ENCODE measurements at places on chromosomes 2 and 18.
A peak's percentile ranks its signal among the peaks of the same experiment; 100 is the strongest.

- no peak for DNase-seq
These were observed 597 bp downstream of the PECR start for GRCh38 chr2:216081012-216081411.

DNA sequence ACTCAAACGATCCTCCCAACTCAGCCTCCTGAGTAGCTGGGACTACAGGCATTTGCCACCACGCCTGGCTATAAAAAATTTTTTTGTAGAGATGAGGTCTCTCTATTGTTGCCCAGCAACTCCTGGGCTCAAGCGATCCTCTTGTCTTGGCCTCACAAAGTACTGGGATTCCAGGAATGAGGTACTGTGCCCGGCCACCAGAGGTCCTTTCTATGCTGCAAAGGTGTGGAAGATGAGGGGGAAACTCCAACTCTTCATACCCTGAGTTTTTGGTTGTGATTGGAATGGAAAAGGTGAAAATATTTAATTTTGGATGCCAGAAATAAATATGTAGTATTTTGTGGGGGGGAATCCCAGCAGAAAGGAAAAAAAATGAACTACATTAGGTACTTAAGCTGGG lies 36.0 kb downstream of the MRPL33 start:
- no peak for DNase-seq

DNA sequence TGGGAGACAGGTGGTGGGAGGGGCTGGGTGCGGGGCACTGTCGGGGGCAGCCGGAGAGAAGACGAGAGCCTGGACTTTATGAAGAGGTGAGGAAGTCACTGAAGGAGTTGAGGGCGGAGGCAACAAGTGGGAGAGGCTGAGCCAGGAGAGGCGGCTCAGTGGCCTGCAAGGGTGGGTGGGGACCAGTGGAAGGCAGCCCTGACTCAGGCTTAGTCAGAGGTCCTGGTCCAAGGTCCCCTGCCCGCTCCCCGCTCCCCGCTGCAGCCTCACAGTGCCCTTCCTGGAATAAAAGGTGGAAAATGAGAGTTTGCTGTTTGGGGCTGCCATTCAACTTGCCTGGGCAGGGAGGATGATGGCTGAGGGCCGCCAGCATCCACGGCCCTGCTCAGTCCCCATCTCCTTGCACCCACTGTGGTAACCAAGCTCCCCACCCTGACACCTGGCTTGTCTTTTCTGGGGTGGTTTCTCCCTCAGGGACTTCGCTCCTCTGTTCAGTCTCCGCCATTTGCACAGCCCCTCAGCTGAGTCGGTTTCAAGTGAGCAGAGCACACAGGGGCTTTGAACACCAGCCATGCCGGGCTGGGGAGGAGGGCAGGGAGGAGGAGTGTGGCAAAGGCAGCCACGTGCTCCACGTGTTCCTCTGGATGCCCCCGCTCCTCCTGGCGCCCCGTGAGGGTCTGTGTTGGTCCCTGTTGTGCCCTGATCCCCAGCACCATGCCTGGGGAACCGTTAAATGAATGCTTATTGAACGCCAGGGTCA lies 13.7 kb upstream of the RALB start:
- DNase-seq: peak; percentile 73

- DNase-seq: no peak
These were observed 91.7 kb upstream of the LRRTM1 start for GRCh38 chr2:80396276-80396675.

DNA sequence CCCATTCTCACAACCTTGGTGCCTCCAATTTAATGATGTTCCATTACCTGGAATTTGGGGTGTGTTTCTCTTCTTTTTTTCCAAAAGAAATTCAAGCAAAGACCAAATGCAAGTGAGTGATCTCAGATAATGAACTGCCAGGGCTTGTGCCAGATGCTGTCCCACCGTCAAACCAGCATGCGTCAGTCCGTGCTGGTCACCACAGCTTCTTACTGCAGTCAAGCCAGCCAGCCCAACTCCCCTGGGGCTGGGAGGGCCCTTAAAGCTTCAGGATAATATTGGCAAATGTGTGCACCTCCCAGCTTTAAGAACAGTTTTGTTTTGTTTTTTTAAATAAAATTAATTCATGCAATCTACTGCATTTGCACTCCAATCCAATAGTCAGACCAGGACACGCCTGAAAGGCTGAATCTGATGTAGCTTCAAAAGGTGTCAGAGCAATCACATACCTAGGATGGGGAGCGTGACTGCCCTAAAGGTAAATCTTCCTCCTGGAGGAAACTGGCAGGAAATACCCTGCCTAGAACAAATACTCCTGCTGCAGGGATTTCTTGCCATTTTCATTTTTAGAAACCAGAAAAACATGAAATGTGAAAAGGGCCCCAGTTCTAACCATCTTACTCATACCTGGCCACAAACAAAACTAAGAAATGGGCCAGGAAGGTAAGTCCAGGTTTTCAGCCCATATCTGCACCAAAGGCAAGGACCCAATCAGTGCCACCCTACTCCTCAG lies 26.8 kb upstream of the SP3 start:
- no peak for DNase-seq

- no peak for DNase-seq
These were observed at the start of gene NGEF for GRCh38 chr2:233013027-233013461. Gene NGEF (minus strand): TSS chr2:233013256. CDS start chr2:232974890, 38,366 bp downstream.

DNA sequence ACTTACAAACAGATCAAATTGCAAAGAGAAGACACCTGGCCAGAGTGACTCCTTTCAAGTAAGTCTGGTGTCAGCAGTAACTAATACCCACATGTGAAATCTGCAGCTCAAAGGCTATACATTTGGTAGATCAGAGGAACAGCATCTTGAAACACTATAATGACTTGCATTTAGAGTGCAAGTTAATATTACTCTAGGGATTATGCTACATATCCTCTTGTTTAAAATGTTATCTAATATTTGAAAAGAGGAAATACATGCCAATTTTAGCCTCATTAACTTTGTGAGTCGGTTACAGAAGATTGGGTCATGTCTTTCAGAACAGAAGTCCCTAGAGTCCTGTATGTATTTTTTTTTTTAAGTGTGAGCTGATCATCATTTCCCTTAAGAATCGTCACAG lies 15.2 kb downstream of the LANCL1 start:
- no peak for DNase-seq

- DNase-seq: no peak
These were observed 1242.0 kb upstream of the ACVR2A start for GRCh38 chr2:146602856-146603255.

- DNase-seq: no peak
These were observed 115.9 kb upstream of the CD302 start for GRCh38 chr2:159913900-159914299.

DNA sequence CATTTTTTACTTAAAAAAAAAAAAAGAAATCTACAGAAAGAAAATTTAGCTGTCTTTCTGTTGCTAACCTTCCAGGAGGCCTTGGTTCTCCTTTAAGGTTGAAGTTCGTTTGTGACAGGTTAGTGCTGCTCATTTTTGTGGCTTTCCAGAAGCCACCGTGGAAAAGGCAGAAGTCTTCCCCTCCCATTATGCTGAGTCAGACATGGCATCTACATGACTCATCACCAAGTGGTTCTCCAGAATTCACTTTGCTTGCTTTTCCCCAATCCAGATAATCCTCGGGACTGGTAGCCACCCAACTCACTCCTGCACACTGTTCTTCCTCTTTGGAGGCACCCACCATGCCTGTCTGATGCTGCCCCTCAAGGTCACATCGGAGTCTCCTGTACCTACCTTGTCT lies 228.7 kb downstream of the PIK3C3 start:
- DNase-seq: no peak

GRCh38 chr2:172103471-172104272 lies 972 bp upstream of the DLX2 start:
- DNase-seq: peak; percentile 84

- DNase-seq: peak; percentile 63
These were observed 118.7 kb downstream of the ZFP36L2 start for GRCh38 chr2:43107679-43108078.

DNA sequence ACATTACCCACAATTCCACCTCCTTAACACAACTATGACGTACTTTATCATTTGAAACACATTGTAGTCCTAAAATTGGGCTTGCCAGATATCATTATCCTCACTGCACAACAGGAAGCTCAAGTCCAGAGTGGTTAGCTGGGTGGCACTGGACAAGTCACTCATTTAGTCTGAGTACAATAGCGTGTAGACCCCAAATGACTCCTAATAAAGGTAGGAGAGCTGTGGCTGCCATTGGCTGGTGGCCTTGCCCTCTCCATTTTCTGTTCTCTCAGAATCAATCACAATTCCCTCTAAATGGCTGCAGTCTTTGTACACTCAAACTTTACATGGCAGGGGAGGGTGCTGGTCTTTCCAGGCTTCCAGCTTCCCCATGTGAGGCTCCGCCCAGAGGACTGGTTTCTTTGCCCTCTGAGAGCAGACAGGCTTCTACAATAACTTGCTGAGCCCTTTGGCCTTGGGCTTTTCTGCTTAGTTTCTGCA lies 11.7 kb downstream of the PSTPIP2 start:
- DNase-seq: no peak

- DNase-seq: no peak
These were observed 821 bp upstream of the EML6 start for GRCh38 chr2:54722641-54723040.

DNA sequence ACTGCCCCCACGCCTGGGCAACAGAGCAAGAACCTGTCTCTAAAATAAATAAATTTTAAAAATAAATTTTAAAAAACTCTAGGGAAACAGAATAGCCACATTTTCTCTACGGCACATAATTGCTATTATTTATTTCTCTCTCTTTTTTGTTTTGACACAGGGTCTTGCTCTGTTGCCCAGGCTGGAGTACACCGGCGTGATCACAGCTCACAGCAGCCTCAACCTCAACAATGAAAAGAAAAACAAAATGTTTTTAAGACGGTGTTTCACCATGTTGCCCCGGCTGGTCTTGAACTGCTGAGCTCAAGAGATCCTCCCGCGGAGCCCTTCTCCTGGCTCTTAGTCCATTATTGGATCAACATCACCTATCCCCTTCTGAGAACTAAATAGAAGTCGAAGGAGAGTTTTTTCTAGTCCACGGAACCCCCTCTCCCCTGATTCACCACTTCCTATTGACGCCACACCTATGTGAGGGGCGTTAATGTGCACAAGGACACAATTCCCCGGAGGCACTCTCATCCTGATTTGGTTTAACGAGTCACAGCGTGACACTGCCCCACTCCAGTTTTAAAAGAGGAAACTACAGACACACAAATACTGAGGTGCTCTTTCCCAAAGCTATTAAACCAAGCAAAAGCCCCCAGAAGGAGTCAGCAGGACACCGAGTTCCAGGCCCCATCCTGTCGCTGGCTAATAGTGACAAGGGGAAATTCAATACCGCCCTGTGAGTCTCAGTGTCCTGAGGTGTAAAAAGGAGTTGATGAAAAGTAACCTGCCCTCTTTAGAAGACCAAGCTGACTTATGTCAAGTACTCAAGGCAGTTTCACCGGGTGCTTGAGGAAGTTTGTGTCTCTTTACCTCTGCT lies 1.1 kb downstream of the NPC1 start:
- DNase-seq: no peak

DNA sequence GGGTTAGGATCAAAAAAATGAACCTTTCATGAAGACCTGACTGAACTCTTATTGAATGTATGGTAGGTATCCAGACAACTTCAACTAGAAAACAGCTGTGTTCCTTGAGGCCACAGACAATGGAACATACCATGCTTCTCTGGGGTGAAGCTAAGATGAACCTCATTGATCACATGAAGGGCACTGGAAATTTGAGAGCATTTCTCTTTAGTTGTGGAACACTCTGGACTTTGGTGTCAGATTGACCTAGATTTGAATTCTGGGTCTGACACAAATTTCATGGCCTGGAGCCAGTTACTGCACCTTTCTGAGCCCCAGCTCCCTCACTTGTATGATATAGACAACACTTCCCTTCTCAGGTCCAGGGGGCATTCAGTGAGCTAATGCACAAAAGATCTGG lies 411.2 kb upstream of the ID2 start:
- DNase-seq: no peak

DNA sequence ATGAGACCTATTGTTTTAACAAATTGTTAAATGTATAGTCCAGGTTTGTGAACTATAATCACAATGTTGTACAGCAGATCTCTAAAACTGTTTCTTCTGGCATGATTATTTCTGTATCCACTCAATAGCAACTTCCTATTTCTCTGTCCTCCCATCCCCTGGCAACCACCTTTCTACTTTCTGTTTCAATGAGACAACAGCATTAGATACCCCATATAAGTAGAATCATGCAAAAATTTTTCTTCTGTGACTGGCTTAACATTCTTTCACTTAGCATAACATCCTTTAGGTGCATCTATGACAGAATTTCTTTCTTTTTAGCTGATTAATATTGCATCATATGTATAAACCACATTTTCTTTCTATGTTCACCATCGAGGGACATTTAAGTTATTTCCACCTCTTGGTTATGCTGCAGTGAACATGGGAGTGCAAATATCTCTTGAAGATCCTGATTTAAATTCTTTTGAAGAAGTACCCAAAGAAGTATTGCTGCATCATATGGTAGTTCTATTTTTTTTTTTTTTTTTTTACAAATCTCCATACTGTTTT lies 713.5 kb downstream of the LRP1B start:
- DNase-seq: no peak

DNA sequence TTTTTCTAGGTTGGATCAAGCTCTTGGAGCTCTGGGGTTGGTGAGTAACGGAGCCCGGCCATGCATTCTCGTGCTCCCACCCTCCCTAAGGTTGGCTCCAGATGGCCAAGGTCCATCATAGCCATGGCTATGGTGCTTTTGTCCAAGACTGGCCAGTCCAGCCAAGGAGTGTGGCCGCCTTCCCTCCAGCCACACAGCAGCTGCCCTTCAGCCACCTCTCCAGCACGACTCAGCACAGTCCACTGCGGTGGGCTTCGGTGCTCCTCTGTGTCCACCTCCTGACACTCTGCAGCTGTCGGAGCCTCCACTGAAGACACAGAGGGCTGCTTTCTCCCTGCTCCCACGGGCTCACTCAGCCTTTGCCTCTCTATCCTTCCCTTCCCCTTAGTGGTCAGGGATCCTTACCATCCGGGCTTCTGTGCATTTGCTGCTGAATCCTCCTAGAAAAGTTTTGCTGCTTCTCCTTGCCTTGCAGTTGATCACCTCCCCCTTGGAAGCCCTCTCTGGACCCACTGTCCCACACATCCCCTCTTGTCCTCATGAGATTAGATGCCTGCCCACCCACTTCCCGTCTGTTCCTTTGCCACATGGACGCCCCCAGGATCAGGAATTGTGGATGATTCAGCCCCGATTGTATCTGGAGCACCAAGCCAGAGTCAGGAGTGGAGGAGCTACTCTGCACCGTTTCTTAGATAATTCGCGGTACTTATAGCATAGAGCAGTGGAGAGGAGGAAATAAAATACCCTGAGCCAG lies 177.1 kb upstream of the COPS8 start:
- DNase-seq: no peak

GRCh38 chr2:119429225-119429981 lies 2.3 kb upstream of the TMEM37 start:
- DNase-seq: no peak

DNA sequence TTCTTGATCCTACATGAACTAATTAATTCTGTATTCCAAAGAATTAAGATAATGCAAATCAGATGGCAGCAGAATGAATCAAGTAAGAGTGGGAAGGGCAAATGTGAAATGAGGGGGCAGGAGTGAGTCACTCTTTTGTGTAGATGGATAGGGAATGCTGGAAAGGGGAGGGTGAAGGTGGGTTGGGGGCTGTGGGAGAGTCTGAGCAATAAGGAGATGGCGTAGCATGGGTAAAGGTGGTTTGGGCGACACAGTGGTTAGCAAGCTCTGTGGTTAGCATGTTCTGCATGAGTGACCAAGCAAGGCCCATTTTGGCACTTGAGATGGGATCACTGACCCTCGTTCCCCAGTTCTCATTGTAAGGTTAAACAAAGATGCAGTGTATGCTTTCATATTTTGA lies 20.4 kb downstream of the GPD2 start:
- DNase-seq: no peak

- no peak for DNase-seq
These were observed 1.5 kb downstream of the MTA3 start for GRCh38 chr2:42569883-42570282.

- DNase-seq: no peak
These were observed 63.5 kb downstream of the EVA1A start for GRCh38 chr2:75497256-75497655.
